HCEC 1CT (cell line): ENCODE measurements at places on chromosomes 2 and 18.

DNA sequence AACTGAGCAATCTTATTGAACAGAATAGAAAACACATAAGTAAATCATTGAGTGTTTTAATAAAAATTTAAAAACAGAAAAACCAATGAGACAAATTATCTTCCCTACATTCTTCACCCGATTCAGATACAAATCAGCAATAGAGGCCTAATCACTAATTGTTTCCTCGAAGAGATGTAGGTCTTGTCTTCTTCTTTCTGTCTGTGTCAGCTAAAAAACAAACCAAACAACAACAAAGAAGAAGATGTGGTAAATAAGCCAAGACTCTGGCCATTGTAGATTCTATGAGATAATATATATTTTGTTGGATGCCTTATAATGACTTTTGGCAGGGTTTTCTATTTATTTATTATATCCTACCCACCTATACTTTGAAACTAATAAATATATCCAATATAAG, 200.9 kb upstream of the FSIP2 start:
- DNase-seq, result no peak

GRCh38 chr18:44119607-44120006, 561.1 kb upstream of the SETBP1 start:
- no peak for DNase-seq

DNA sequence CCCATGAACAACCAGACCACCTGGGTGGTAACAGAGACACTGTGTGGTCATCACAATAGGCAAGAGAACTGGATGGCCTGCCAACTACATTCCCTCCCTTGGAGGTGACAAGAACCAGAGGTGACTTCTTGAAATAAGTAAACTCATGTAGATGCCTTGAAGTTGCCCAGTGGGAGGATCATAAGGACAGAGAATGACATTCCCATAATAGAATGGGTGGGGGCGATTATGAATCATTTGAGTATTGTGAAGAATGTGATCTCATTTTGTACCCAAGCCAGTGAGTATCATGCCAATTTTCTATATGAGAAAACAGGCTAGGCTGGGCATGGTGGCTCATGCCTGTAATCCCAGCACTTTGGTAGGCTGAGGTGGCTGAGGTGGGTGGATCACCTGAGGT, 211.4 kb upstream of the GYPC start:
- no peak for DNase-seq

GRCh38 chr2:171247741-171248662, 87.3 kb upstream of the TLK1 start:
- DNase-seq, result no peak

GRCh38 chr2:65317841-65318240, 90.2 kb downstream of the ACTR2 start:
- no peak for DNase-seq

- DNase-seq, result peak; percentile 41
These were observed 187.1 kb upstream of the PIK3C3 start for GRCh38 chr18:41767960-41768359.

DNA sequence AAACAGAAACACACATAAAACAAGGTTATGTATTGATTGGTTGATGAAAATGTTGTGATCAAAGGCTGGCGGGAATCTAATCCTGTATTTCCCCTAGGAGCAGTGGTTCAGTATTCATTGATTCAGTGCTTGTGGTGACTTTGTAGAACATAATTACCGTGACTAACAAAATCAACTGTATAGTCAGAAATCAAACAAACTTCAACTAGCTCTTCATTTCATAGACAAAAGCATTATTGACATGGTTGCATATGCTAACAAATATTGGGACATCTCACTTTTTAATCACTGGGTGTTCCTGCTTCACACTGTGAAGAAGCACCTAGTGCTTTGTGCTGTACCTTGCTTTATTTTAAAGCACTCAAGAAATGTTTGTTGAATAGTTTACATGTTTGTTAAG, 41.4 kb downstream of the USP14 start:
- DNase-seq, result no peak

- DNase-seq, result no peak
These were observed 71.1 kb downstream of the DOCK10 start for GRCh38 chr2:224971214-224971613.

GRCh38 chr2:239180526-239181073, 220.2 kb downstream of the HDAC4 start:
- DNase-seq, result no peak
